ENCODE measurements at places on chromosomes 12 and 14.

- DNase-seq, result no peak
These were observed 31.4 kb downstream of the CFAP54 start for GRCh38 chr12:96520767-96521166.

DNA sequence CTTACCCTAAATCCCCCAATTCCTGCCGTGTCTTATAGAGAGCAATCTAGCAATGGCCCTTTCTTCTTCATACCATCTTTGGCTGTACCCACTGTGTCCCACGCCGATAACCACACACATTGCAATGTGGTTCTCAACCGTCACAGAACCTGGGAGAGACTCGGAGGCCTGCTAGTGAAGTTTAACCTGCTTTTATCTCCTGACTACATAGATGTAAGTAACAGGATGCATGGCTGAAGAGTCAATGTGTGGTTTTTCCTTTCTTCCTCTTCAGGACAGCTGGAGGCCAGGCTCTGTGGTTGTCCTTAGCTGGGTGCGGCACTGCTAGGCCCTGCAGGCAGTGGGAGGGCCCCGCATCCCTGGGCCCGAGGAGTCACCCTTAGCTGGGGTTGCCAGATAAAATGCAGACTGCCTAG is 51.3 kb downstream of the ZNF664 start:
- DNase-seq, result no peak

- no peak for DNase-seq
These were observed 90.3 kb downstream of the DDHD1 start for GRCh38 chr14:53062856-53063255.

- no peak for DNase-seq
These were observed 123.4 kb downstream of the CCDC91 start for GRCh38 chr12:28313631-28314030.

DNA sequence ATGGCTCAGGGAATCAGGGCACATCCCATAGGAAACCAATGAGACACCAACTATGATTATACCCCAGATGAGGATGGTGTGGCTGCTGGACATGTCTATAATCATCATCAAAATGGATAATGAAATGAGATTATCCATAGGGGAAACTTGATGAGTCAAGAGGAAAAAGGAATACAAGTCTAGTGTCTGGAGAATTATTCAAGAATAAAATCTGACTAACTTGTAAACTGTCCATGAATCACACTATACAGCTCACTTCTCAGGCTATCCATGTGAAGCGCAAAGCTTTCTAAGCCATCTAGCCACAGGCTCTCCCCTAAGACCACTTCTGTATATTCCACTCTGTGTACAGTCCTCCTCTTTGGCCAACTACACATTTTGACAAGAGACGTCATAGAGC is 52.5 kb downstream of the DUSP16 start:
- DNase-seq, result no peak

DNA sequence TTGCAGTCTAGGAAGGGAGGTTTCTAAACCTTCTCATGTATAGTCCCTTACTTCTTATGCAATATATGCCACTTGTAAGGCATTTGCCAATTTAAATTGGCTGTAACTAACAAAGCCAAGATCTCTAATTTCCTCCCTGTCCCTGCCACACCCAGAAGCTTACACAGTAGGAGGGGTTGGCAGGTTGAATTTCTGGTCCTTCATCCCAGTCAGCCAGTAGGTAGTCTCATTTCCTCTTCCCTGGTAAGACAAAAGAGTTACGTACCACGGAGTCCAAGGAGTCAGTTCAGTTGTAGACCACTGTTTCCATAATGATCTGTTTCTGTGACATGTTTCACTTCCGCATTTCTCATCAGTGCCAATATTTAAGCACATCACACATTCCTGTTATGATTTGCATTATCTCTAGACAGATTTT is 47.0 kb upstream of the PLBD1 start:
- DNase-seq, result no peak

- DNase-seq, result no peak
These were observed 227.3 kb downstream of the KTN1 start for GRCh38 chr14:55807053-55807880.

DNA sequence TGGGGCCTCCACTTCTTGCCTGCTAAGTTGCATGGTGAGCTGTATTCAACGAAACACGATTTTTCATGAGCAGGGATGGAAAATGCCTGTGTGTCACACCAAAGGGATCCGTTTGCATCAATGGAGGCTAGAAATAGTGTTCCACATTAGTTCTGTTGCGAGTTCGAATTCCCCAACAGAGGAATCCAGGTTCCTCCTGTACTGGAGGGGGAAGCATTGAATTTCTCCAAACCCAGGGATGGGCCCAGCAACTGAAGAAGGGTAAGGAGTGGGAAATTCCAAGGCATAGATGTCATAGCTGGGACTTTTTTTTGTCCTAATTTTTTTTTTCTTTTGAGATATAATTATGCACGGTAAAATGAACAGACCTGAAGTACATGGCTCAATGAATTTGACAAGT is 336.2 kb downstream of the DPF3 start:
- no peak for DNase-seq

- DNase-seq, result no peak
These were observed 3.4 kb downstream of the PNMA1 start for GRCh38 chr14:73710737-73711136.

DNA sequence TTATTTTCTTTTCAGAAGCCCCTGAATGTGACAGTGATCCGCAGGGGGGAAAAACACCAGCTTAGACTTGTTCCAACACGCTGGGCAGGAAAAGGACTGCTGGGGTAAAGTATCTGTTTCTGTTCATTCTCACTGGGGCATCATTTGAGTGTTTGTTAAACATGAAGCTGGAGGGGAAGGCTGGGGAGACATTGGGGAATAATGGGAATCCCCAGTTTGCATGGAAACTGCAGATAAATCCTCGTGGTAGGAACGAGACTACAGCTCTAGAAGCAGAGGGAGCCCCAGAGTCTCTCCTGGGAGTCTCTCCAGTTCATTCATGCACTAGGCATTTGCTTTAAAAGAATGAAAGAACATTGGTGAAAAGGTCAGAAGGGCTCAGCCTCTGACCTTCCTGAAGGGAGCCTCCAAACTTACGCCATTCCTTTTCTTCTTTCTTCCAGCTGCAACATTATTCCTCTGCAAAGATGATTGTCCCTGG is 2.5 kb upstream of the CFAP251 start:
- no peak for DNase-seq

- DNase-seq, result no peak
These were observed 9.8 kb upstream of the GMFB start for GRCh38 chr14:54498579-54498978.

- DNase-seq, result no peak
These were observed 183.1 kb downstream of the TMTC3 start for GRCh38 chr12:88325076-88325815.

GRCh38 chr12:87846045-87846444 is 183.2 kb downstream of the C12orf50 start:
- no peak for DNase-seq

DNA sequence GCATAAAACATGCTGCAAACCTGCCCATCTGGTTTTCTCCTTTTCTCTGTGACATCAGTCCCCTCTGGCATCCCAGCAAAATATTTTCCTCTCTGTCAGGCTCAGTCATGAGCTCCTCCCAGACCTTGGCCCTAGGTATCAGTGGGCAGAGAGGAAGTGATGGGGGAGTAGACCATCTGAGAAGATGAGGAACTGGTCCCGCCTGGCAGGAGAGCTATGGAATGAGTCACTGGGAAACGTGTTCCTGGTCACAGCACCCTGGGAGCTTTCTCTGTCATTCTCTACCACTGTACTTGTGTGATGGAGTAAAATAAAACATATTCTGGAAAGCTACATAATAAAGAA is 5.0 kb upstream of the SRSF9 start:
- DNase-seq, result no peak

DNA sequence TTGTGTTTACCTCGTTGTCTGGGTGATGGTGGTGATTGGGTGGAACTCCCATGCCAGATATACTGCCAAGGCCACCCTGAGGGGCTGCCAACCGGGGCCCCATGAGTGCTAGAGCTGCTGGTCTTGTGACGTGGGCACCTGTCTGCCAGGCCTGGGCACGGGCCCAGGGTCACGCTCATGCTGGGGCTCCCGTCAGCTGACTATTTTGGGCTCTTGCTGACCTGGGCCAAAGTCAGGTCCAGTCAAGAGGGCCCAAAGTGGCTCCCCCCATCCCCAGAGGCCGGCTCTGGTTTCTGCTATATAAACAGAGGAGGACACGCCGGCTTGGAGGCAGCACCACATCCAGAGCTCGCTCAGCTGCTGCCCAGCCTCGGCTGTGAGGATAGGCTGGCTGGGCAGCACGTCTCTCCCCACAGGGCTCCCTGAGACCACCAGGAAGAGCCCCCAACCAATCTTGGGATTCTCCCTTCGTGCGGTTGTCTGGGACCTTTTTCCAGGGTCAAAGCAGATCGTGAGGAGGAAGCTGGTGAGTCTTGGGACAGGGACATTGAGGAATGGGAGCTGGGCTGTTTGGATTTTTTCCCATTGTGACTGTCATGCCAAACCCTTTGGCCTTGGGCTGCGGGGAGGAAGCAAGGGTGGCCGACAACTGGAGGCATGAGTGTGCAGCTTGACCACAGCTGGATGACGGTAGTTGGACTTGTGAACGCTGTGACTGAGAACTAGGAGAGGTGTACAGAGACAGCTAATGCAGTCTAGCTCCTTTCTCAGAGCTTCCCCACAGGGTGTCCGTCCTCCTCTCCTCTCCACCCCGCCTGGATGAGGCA is 7.6 kb upstream of the NR4A1 start:
- no peak for DNase-seq

DNA sequence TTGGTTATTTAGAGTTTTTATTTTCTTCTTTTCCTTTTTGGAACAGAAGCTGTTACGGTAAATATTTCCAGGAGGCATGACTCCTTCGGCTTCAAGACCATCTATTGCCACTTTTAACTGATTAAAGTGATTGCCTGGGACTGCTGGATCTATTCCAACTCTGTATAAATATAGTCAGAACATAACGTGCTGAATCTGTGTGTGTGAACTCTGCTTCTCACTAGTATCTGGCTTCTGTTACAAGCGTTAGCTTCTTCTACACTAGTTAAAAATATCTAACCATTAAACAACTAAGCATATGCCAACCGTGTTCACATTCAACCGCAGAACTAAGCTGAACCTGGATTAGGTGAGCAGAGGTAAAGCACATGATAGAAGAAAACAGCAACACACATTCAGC is 49.0 kb downstream of the TMTC1 start:
- DNase-seq, result no peak

GRCh38 chr12:89073659-89074058 is 278.6 kb downstream of the DUSP6 start:
- no peak for DNase-seq

DNA sequence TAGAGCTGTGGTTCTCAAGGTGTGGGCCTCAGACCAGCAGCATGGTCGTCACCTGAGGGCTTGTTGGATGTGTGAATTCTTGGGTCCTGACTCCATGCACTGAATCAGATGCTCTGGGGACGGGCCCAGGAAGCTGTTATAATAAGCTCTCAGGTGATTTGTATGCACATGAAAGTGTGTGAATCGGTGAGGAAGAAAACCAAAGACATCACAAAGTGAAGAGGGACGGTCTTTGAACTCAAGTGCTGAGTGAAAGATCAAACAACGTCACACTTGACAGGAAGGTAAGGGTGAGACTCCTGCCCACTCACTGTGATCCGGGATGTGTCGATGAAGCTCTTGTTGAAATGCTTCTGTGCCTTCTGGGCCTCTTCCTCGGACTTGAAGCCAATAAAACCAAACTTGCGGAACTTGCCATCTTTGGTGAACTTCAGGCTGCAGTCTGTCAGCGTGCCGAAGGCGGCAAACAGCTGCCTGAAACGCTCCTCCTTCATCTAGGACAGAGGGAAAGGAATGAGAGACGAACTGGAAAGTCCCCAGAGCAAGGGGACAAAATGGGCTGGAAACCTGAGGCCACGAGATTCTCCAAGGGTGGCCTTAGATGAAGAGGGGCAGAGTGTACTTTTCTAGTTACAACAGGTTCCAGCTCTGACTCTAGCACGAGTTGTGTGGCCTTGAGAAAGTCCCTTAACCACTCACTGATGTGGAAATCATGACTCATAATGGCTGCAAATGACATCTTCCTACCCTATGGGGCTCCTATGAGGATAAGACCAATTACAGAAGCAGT is 4.0 kb downstream of the RBM19 start:
- DNase-seq, result no peak

DNA sequence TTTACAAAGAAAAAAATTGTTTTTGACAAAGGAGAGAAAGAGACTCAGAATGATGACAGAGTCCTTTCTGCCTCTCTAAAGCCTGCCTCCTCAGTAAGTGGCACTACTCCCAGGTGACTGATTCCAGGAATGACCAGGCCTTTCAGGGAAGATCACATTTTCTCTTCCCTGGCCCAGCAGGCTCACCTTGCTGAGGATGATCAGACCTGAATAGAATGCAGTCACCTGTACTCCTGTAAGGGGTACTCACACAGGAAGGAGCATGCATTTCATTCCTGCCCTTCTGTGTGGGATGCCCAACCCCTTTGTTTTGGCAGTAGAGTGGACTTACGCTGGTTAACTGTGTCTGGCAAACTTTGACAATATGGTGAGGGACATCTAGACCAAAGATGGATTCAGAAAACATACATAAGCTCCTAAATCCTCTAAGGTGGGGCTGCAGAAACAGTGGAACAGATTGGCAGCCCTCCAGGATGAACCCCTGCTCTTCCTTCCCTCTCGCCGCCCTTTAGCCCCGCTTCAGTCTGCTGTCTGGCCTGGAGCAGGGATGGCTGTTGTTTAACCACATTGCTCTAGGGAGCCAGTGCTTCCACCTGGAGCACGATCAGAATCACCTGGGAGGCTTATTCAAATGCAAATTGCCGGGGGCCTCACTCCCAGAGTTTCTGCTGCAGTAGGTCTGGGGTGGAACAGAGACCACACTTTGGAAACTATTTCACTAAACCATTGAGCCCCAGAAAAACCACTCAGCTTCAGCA is 29.8 kb downstream of the ERG28 start:
- no peak for DNase-seq

GRCh38 chr12:79186506-79186905 is 321.9 kb downstream of the SYT1 start:
- DNase-seq, result no peak

- no peak for DNase-seq
These were observed 12.3 kb downstream of the EMP1 start for GRCh38 chr12:13208533-13209435.

DNA sequence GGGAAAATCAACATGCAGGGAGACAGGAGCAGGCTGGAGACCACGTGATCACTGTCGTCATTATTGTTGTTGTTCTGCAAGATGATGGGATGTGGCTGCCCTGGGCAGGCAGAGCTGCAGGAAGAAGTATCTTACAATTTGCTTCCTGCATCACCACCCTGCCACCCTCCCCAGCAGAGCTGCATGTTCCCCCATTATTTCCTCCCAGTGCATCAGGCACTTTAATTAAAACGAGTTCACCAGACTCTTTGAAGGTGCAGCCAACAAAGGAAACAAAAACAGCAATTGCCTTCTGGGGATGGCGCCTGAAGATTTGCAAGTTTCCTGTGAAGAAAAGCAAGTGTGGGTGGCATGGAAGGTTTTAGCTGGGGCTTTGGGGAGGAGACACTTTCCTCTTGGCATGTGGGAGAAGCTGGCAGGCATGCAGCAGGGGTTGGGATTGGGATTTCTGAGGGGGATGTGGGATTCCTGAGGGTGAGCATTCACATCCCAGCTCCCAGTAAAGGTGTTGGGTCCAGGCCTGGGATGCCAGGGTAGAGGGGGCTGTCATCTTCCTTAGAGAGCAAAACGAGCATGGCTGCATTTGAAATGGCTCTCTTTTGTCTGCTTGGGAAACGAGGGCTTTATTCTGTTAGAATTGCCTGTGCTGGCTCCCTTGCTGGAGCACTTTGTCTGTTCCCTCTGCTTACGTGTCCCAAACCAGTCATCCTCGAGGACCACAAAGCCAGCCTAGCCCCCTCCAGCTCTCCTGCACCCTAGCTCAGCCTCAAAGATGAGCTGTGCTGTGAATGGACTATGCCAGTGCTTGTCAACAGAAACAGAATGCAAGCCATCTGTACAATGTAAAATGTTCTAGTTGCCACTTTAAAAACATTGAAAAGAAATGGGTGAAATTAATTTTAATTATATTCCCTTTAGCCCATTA is 11.5 kb upstream of the C14orf132 start:
- DNase-seq, result no peak
